T follicular helper cell (primary cell): ENCODE measurements at places on chromosomes 6 and 20.
A peak's percentile ranks its signal among the peaks of the same experiment; 100 is the strongest.

DNA sequence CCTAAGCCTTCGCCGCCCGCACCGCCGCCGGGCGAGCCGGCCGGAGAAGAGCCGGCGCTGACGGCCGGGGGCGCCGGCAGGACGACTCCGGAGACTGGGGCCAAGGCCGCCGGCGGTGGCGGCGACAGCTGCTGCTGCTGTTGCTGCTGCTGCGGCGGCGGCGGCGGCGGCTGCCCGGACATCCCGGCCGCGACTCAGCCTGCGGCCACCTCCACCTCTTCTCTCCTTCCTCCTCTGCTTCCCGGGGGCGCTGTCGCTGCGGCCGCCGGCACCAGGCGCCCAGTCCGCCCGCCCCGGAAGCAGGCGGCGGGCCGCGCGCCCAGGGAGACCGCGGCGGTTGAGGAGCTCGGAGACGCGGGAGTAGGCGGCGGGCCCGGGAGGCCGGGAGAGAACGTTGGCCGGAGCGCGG, 307 bp downstream of the RANBP9 start:
- peak; percentile 50 for DNase-seq

- DNase-seq: no peak
These were observed 76.6 kb upstream of the HSF2 start for GRCh38 chr6:122322824-122323223.

DNA sequence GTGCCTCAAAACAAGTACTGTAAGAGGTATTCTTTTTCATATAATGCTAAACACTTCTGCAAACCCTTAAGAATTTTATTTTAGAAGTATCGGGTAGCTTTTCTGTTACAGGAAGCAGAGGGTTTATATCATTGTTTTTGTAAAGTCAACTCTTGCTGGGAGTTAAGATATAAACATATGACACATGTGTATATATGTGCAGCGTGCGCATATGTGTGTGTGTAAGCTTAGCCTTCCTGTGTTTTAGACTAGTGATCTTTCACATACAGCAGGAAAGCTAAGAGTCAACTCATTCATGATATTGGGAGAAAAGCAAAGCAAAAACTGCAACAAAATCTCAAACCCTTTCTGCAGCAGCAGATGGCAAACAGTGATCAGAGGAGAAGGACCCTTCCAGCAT, 102.4 kb downstream of the ARID1B start:
- DNase-seq: no peak

GRCh38 chr6:84731901-84732300, 32.5 kb downstream of the TBX18 start:
- DNase-seq: no peak
